Bronchus fibroblast of lung (primary cell): ENCODE measurements at places on chromosomes 16 and 17. TPM values are rescaled to one million over a fixed set of nuclear protein-coding genes. Genes with fewer than 3 reads are reported as not detected.

ZG16B gene
- total RNA-seq, result 0.45 and 1.0 TPM in 2 replicates

CD68 gene
- total RNA-seq, result 27.7 and 27.8 TPM in 2 replicates

HOXB3 gene
- 45.0 and 55.3 TPM in 2 replicates for total RNA-seq

LRRC46 gene
- 0.15 TPM in 1 of 2 replicates, not detected in the other for total RNA-seq

LASP1 gene
- 260 and 290 TPM in 2 replicates for total RNA-seq

SBK1 gene
- under 0.01 TPM in 2 replicates for total RNA-seq

TLCD2 gene
- total RNA-seq, result 1.0 TPM in 2 replicates

GABARAP gene
- 213 and 286 TPM in 2 replicates for total RNA-seq

NPIPA3 gene
- 0.15 and 0.34 TPM in 2 replicates for total RNA-seq

TBC1D3 gene
- not detected in 2 replicates for total RNA-seq

CD300H gene
- not detected in 2 replicates for total RNA-seq

NPIPB6 gene
- 0.17 and 0.30 TPM in 2 replicates for total RNA-seq

TLCD3B gene
- total RNA-seq, result 0.15 and 0.34 TPM in 2 replicates

GAS2L2 gene
- total RNA-seq, result not detected in 2 replicates

PRAC1 gene
- not detected in 2 replicates for total RNA-seq

SOX8 gene
- 0.15 TPM in 1 of 2 replicates, not detected in the other for total RNA-seq

ALDH3A2 gene
- total RNA-seq, result 22.5 and 26.8 TPM in 2 replicates
